ENCODE measurements at places on chromosomes 11 and 22.

DNA sequence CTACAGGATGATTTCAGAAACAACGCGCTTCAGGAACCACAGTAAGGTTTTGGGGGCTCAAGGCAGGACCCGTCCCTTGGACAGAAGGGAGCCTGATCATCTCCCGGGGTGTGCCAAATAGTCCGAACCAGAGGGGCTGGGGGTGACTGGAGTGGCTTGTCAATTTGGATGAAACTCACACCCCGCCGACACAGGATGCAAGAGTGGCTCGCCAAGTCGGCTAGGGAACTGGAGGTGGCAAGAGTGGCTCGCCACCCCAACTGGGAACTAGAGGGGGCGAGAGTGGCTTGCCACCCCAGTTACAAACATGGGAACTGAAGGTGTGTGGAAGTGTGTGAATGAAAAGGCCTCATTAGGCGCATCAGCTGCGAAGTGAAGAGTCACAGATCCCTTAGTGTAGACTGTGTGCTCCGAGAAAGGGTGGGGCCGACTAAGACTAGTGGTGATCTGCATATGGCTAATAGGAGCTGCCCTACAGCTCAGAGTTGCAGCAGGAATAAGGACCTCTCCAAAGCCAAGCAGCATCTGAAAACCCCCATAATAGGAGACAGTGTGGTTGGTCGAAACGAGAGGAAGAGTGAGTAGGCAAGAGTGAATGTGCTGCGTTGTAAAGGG lies 26.6 kb upstream of the CPT1A start:
- DNase-seq: no peak

DNA sequence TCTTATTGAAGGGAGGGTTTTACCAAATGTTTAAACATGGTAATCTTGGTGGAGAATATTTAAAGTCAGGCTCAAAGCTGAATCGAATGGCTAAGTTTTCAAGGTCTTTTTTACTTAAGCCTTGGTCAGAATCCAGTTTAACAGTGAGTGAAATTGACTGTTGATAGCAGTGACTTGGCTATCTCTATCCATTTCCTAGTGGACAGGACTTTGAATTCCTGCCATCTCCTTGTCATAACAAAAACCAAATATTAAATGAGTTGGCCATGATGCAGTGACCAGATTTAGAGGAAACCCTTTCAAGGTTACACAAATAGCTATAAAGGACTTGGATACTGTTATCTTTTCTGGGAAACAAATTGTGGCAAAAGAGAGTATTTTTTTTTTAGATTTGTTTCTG lies 92.0 kb downstream of the JRKL start:
- DNase-seq: no peak

GRCh38 chr11:115848611-115849010 lies 344.4 kb upstream of the CADM1 start:
- DNase-seq: no peak

DNA sequence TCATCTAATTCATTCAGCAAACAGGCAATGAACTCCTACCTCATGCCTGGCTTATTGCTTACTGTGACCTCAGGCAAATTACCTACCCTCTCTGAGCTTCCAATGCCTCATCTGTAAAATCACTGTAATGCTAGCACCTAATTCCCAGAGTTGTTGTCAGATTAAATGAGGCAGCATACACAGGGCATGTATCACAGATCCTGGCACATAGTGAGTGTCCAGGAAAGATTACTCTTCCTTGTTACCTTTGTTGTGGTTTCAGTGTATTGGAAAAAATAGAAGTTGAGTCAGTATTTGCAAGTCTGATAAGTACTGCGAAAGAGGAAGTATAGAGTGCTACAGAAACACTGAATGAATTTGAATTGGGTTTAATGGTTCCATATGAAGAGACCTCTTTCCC lies 26.4 kb upstream of the LRRC55 start:
- DNase-seq: no peak

DNA sequence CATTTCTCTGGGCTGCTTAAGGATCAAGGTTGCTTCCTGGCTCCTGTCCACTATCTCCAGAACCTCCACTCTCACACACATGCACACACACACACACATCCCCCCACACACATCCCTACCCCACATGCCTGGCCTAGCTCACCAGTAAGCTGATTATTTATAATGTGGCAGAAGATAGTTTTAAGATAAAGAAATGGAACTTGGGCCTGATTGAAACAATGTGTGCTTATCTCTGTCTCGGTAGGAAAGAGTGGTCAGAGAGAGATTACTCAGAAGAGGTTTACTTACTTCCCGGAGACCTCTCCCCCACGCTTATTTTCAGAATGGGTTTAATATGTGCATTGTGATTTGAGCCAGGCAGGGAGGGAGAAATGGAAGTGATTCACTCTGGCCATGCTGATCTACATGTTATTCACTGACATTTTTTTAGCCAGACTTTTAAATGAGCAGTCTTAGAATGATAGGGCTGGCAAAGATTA lies 422.4 kb downstream of the TENM4 start:
- DNase-seq: no peak

DNA sequence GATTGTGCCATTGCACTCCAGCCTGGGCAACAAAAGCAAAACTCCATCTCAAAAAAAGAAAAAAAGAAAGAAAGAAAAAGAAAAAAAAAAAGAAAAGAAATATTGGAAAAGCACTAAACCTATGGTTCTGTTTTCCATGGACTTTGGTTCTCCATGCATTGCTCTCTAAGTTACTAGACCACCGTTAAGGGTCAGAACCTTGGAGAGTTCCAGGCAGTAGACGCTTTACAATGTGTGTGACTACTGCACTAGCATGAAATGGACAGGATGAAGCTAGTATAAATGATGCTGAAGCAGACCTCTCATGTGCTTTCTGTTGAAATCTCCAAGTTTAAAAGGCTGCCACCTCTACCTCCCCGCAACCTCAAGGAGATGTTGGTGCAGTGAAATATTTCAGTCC lies 63.5 kb downstream of the SIK2 start:
- DNase-seq: no peak

- no peak for DNase-seq
Measured at GRCh38 chr11:63795066-63795465, 18.2 kb upstream of the SPINDOC start.

DNA sequence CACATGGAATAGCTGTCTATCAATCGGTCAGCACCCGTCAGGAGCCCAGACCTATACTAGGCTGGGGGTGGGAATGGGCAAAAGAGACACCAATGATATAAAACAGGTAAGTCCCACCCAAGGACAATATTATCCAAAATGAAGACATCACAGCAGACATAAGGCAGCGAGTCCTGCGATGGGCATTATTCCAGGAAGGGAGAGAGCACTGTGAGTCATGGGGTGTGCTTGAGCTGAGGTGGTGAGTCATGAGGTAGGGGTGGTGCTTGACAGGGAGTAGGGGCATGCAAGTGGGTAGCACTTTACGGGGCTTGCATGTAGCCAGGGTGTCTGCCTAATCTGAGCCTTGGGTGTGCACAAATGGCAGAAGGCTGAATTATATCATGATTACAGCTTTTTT lies 605.0 kb upstream of the CADM1 start:
- no peak for DNase-seq

DNA sequence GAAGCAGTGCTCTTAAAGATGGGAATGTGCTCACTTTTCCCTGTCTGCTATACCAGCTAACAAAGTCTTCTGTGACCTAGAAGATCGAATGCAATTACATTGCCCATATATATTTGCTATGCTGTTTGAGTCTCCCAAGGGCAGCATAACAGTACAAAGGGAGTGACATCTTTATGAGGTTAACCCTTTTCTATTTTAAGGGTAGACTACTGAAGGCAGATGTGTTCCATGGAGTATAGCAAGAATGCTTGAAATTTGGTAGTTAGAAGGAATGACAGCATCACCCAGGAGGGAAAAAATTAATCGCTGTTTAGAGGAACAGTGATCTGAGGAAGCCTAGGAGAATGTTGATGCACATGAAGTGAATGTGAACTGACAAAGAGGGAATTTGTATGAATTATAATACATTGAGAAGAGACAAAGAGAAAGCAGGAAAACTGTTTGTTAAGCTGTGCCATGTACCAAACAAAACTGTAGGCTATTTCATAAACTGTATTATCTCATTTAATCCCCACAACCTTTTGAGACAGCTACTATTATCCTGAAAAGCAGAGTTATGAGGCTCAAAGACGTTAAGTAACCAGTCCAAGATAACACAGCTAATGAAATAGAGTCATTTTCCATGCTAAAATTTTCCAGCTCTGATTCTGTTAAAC lies 13.0 kb downstream of the MAML2 start:
- no peak for DNase-seq

DNA sequence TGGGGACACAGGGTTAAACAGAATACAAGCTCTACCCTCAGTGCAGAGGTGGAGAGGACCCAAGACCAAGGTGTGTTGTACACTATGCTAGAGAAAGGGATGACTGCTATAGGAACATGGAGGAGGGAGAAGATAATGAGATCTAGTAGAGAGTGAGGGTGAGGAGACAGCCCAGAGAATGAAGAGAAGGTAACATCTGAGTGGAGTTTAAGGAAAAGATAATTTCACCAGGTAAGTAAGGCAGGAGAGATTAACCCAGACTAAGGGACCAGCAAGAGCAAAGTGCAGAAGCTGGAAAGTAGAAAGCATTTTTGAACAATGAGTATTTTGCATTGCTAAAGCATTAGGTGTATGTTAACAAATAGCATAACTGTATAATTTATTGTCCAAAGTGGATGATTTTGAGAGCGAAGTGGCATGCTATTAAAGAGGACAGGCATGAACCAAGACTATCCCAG lies 128.8 kb downstream of the RASSF10 start:
- DNase-seq: no peak

DNA sequence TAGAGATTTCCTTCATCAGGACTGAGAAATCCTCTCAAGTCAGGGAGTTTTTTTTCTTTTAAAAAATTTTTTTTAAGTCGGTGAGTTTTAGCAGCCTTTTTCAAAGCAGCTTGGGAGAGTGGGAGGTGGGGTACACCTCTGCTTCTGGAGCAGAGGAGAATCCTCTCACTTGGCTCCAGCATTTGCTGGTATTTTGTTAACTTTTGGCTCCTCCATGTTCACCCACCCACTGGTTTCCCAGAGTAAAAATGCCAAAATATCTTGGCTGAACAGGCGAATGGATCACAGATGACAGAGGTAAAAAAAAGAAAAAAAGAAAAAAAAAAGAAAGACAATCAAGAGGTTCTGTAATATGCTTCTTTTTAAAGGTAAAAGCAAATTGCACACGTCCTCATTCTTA lies 68.0 kb downstream of the GAB2 start:
- DNase-seq: no peak

- DNase-seq: no peak
Measured at GRCh38 chr22:17237038-17237668, 17.9 kb upstream of the ADA2 start.

GRCh38 chr11:10324474-10324873 lies 19.6 kb downstream of the ADM start:
- DNase-seq: no peak

GRCh38 chr11:84819128-84819527 lies 808.0 kb downstream of the DLG2 start:
- DNase-seq: no peak

- DNase-seq: no peak
Measured at GRCh38 chr11:120073196-120073595, 64.7 kb downstream of the TRIM29 start.

- no peak for DNase-seq
Measured at GRCh38 chr11:122112470-122113365, 3.3 kb downstream of the BLID start.

DNA sequence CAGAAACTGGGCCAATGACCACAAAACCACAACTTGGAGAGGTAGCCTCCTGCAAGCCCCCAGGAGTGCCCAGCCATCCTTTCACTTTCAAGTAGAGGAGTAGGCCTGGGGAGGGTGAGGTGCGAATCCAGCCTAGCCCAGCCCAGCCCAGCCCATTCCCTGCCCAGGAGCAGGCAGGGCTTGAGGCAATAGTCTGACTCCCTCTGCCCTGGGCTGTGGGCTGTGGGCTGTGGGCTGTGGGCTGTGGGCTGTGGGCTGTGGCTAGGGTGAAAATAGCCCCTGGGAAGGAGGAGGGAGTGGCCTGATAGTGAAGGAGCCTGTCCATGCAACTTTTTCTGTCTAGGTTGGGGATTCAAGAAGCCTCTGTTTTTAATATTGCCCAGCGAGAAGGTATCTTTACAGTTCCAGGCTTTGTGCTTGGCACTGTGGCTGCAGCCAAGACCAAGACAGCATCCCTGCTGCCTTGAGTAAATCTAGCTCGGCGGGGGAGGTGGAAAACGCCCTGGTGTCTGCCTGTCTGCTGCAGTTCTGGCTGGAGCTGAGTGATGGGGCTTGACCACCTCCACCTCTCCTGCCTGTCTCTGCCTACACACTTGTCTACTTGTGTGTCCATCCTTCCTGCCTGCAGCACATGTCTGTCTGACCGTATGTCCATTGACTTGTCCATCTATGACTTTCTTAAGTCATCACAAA lies 40.7 kb downstream of the LMO1 start:
- no peak for DNase-seq

DNA sequence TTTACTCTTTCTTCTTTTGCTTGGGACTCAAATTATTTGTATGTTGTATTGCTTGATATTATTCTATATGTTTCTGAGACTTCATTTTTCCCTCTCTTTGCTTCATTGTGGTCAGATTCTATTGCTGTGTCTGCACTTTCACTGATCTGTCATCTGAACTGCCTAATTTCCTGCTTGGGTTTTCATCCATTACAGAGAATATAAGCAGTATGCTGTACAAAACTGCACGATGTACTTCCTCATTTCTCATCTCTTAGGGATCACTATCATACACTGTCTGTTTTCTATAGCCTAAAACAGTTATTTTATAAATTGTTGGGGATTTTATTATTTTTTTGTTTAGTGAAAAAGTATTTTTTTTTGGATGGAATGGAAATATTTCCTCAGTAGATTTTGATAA lies 736.7 kb upstream of the ANO5 start:
- DNase-seq: no peak

DNA sequence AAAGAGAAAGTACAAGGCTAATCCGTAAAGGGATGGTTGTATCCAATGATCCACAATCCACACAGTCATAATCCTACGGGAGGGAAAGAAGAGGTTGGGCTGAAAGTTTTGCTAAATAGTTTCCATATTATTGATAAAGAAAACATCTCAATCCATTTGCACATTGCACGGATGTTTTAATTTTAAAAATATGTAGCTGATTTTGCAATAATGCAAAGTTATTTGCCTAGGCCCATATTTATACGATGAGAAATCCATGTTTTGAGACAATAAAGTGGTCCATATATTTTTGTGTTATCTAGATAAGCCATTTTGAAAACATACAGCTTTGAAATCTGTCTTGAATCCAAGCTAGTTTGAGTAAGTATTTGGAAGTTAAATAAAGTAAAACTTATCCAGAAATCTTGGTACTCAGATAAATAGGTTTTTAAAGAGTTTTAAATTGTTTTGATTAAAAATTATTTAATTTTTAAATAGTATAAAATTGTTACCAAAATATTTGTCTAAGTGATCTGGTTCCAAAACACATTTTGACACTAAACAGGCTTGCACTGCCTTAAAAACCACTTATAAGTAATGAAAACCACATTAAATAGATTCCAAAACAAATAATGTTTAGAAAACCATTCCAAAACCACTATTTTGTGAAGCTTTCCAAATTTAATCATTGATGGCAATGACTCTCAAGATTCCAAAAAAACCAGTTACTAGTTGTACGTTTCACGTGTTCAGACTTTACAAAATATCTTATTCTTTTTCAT lies 38.2 kb upstream of the PAMR1 start:
- DNase-seq: no peak

GRCh38 chr11:96264364-96264763 lies 78.6 kb downstream of the MAML2 start:
- no peak for DNase-seq

GRCh38 chr11:113862435-113862834 lies 12.9 kb downstream of the USP28 start:
- no peak for DNase-seq

- DNase-seq: no peak
Measured at GRCh38 chr11:128893578-128894285, 2.6 kb downstream of the KCNJ5 start.
